ENCODE measurements at places on chromosomes 6 and 20.

DNA sequence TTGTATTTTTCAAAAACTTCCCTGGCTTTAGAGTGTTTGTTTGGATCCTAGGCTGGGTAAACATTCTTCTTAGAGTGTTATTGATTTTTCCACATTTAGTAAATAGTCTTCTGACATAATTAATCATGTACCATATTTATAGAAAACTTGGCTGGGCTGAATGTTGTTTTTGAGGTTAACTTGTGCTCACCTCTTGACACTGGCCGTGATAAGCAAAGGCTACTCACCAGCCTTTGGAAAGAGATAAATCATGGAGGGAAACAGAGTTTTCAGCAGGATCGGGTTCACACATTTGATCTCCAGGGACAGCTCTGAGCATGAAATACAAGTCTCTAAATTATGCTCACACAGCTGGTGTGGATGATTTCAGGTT, 6.2 kb upstream of the CD93 start:
- no peak for DNase-seq

- DNase-seq: no peak
Measured at GRCh38 chr6:84681693-84682326, 82.6 kb downstream of the TBX18 start.

DNA sequence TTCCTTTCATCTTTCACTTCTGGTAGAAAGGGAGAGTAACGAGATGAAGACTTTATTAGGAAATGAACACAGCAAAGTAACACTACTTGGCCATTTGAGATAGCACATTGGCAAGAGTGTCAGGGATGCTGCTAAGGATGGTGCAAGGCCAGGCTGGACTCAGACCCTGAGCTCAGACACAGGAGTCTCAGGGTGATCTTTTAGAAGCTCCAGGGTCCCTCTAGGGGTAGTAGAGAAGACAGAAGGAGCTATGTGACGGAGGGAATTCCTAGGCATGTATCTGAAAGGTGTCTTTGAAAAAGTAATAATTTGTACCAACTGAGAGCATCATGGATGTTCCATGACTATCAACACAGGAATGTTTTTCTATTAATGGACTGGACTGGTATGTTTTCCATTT, 436.5 kb downstream of the DHX35 start:
- DNase-seq: no peak

- DNase-seq: no peak
Measured at GRCh38 chr6:45815466-45816125, 200.1 kb downstream of the CLIC5 start.

DNA sequence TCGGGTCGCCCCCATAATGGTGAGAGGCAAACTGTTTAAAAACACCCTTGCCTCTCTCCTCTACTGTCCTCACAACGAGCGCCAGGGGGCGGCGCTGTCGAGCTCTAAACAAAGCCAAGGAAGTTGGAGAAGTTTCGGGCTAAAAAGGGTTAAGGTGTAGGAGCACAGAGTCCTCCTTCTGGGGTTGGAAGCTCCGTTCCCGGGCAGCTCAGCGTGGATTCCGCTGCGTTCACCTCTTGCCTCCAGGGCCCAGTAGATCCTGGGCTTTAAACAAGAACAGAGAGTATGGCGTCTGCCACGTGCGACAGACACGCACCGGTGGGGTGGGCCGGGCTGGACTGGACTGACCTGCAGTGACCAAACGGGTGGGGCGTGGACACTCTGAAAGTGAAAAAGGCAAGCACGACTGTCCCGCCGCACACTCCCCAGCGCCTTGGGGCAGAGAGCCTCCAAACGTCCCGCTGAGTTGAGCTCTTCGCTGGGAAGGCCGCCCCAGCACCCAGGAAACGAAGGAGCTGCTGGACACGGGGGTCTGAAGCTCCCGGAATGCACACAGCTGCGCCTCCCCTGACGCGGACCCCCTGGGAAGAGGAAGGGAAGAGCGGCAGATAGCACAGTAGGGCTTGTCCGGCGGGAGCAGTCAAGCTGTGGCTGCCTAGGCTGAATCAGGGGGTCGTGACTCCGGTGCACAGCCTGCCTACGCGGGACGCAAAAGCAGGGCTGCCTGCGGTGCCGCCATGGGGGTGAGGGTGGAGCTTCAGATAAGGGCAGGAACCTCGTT, 1.6 kb upstream of the THBD start:
- peak; percentile 27 for DNase-seq

DNA sequence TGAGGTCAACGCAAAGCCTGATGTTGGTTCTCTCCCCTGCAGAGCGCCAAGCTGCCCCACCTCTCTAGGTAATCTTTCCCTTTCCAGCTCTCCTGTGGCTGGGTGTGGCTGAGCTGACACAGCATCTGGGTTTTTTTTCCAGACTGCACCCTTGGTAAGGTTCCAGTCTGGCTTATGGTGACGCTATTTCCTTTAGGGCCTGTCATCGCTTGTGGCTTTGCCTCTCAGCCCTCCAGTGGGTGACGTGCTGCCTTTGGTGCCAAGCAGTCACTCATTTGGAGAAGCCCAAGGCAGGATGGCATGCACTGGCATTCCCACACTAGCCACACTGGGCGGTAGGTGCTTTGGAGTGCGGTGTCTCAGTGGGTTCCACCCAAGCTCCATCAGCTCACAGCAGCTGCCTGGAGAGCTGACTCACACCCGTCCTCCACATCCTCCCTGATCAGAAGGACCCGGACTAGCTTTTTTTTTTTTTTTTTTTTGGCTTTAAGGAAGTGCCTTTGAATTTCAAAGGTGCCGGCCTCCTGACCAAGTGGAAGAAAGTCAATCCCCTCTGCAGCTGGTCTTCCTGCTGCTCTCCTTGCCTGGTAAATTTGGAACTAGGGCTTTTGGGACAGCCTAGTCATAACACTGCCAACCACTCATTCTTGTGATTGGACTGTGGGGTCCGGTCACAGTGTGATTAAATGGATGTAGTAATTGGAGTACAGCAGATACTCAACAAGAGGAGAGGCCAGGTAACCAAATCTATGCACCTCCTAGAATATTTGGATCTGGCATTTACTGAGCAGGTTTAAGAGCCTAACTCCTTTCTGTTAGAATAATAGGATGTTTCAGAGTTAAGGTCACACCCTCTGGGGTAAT, 153.6 kb downstream of the CD83 start:
- DNase-seq: peak; percentile 20

DNA sequence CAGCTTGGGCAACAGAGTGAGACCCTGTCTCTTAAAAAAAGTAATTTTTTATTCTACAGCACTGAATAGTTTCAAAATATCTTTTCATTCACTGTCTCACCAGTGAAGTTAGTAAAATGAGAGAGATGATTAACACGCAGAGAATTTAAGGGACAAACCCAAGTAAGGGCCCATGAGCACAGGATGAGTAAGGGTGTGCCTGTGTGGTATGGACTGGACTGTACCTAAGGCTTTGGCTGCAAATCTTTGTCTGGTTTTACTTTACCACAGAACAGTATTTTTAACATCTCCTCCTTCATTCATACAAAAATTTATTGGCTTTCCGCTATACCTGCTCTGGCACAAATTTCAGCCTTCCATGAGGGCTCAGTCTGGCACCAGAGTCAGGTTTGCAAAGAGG, 433.3 kb downstream of the UTRN start:
- no peak for DNase-seq

DNA sequence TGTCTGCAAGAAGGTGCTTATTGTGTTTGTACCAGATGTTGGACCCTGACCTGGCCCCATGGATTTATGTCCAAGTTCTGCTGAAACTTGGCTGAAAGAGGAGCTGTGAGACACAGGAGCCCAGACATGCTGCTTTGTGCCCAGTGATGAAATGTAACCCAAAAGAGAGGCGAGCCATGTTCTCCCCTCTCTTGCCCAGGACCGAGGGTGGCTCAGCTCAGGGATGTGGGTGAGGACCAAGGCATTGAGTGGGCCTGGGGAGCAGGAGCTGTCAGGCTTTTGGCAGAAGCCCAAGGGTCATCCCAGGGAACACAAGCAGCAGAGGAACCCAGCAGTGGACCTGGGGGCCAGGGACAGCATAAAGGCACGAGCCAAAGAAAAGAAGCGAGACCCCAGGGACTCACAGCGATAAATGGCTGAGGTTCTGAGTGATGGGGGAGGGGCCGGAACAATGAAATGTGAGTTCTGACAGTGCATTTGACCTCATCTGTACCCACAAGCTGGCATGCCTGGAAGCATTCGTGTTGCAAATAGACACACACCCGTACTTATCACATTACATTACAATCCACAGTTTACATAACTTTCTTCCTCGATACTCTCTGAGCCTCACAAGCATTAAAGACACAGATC, 363.4 kb upstream of the JARID2 start:
- no peak for DNase-seq

DNA sequence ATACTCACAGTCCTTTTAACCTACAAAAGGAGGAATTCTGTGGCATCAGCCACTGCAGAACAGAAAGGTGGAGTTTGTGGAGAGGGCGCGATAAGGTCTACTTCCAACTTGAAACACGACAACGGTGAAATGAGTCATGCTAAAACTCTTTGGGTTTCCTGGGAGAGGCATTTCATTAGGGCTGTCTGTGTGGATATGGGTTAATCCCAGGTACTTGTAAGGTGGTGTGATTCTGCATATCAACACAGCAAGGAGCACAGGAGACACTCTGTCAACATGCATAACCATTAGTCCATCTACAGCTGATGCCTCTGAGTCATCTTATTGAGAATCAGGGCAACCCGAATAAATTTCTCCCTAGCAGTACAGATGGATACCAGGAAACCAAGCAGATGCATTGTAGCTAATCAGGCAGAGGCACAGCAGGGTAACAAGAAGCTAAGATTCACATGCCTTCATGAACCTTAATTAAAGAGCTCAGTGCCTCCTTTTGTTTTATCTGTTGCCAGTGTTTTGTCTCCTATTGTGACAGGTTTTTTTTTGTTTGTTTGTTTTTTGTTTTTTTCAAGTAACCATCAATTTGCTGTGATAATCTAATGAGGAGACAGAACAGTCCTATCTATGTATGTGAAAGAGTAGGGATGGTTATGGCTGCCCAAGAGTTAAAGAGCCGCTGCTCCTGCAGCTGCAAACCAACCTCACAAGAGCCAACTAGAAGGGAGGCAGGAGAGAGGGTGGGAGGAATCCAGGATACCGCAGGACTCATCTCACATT, 315.8 kb upstream of the SOX4 start:
- no peak for DNase-seq

GRCh38 chr6:109945091-109945490, 33.0 kb upstream of the GPR6 start:
- DNase-seq: no peak

- DNase-seq: no peak
Measured at GRCh38 chr6:168675375-168675774, 234.4 kb downstream of the SMOC2 start.

- DNase-seq: no peak
Measured at GRCh38 chr6:70857387-70858077, 99.3 kb downstream of the B3GAT2 start.

- DNase-seq: no peak
Measured at GRCh38 chr20:58877050-58877975, 24.8 kb downstream of the GNAS start.

- DNase-seq: no peak
Measured at GRCh38 chr6:25083784-25084507, 148.2 kb upstream of the RIPOR2 start.

GRCh38 chr6:49548613-49549304, 1.7 kb upstream of the C6orf141 start:
- no peak for DNase-seq

DNA sequence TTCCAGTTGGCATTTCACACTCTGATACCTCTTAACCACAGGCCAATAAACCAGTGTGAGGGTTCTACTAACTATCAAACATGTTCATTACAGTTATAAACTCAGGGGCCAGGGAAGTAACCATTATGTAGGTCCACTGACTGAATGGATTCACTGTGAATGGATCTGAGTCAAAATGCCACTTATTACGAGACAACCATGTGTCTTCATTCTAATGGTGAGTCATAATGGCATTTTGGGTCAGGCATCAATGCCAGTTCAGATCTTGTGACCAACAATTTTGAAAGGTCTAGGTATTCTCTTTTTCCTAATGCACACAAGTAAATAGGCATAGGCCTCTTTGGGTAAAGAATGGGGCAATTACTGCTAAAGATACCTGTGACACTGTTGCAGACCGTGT, 112.2 kb upstream of the HEY2 start:
- DNase-seq: no peak

DNA sequence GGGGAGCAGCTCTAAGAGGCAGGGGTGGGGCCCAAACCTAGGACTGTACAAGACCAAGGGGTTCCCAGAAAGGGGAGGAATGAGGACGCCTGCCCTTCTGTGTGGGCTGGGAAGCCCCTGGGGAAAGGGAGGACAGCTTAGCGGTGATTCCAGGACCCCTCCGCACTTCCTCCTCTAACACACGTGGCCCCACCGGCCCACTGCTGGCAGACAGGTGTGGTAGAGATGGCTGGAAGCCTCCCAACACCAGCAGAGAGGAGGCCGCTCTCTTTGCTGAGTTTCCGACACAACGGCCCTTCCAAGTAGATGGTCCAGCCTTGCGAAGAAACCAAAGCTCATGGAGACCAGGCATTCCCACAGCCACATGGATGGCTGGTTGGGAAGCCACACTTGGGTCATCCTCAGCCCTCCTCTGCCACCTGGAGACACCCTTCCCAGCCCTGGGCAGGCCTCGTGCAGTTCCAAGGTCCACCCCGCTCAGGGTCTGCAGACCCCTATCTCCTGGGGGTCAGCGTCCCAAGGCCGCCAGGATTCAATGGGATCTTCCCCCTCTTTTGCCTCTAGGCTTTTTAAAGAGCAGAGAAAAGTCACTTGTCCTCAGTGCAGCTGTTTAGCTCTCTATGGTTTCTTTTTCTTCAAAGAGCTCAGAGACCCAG, 43.9 kb downstream of the RRBP1 start:
- no peak for DNase-seq

DNA sequence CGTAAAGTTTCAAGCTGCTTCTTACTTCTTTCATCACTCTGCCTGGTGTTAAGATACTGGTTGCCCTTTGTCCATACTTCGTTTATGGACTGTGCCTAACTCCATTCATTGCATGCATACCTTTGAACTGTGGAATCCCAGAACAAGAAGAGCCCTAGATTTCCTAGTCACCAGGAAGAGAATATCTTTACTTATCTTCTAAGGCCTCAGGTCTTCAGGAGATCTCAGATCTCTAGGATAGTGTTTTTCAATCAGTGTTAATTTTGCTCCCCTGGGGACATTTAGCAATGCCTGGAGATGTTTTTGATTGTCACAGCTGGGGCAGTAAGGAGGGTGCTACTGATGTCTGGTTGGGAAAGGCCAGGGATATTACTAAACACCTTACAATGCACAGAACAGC, 35.5 kb upstream of the GJA1 start:
- DNase-seq: no peak

DNA sequence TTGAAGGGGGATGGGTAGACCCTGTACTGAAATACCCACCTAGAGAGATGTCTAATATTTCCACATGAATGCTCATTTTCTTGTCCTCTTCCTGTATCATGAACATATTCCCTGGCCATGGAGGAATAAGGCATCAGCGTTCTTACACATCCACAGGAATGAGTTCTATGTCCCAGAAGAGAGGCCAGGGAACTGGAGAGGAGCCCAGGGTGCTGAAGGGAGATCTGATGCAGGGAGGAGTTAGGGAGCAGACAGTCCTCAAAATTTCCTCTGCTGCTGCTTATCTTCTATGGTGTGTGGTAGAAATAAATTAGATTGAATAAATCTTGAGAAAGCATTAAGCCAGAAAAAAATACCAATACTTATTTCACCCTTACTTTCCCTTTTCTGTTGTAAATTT, 295.0 kb downstream of the KCNQ5 start:
- no peak for DNase-seq
